ENCODE measurements at places on chromosomes 12 and 14.

DNA sequence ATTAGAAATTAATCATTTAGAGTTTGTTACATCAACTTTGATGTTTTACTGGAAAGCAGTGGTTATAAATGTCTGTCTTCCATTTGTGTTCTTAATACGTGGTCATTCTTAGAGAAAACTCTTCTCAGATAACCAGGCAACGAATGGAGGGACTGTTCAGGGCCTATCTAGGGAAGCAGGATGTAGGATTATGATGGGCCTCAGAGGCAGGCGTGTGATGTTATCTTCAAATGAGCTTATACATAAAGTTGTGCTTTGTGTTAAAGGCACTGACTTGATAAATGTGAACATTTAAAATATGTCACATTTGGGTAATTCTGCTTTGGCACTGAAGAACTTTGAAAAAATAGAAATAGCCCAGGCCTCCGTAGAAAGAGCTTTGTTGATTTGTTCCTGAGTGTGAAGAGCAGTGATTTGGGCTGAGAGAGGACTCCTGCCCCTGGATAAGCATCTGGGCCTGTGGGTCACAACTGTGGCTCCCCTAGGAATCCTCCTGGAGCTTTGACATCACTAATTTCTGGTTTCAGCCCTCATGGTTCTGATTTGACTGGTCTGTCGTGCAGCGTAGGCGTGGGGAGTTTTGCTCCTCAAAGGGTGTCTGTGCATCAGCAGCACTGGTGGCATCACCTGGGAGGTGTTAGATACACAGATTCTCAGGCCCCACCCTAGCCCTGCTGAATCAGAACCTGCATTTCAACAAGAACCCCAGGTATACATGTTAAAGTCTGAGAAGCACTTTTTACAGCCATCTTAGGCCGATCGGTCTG, 55.4 kb downstream of the SAMD4A start:
- no peak for DNase-seq

DNA sequence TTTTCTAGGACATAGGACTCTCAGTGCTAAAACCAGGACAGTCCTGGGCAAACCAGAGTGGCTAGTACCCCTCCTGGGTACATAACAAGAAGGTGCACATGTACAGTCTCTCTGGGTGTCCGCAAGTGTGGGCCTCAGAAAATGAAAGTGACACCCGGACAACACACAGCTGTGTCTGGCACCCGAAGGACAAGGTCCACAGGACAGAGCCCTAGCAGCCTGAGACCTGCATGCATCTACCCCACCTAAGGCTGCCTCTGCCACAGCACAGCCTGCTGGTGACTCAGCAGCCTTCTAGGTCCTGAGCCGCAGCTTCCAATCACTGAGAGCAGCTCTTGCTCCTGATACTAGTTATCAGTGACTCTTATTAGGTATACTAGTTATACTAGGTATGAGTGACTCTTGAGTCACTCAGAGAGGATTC, 784.1 kb upstream of the TBX3 start:
- no peak for DNase-seq

DNA sequence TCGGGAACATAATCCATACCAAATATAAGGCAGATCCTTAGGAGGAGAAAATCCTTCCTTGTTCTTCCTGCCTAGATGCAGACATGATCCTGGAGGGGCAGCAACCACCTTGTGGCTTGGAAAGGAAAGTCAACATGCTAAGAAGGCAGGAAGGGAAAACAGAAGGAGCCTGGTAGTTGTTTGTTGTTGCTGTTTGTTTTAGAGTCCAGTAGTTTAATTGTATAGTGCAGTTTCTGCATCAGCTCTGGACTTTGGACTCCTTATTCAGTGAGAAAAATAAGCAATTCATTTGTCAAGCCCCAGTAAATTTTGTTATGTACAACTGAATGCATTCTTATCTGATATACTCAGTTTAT, 45.7 kb upstream of the APPL2 start:
- no peak for DNase-seq

DNA sequence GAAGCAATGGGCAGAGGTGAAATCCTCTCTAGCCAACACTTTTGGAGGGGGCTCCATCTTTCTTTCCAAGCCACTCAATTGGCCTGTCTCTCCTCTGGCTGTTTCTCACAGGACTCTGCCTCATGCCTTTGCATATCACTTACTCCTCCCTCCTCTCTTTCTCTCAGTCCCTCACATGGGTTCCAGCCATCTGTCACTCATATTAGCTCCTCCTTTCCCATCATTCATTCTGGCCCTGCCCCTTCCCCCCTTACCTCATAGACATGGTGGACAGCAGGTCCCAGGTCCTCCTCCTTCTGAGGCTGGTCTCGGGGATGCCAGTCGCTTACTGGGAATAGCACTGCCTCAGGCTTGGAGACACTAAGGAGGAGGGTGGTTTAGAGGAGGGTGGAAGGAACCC, 16.6 kb upstream of the ZNF385A start:
- DNase-seq = no peak

All from GM12891 (cell line).